ENCODE measurements at places on chromosomes 7 and 10.

GRCh38 chr10:97566336-97566996 is 6.1 kb upstream of the ANKRD2 start:
- DNase-seq, result no peak

- no peak for DNase-seq
Observed at GRCh38 chr10:88975377-88975720, 15.2 kb upstream of the FAS start.

DNA sequence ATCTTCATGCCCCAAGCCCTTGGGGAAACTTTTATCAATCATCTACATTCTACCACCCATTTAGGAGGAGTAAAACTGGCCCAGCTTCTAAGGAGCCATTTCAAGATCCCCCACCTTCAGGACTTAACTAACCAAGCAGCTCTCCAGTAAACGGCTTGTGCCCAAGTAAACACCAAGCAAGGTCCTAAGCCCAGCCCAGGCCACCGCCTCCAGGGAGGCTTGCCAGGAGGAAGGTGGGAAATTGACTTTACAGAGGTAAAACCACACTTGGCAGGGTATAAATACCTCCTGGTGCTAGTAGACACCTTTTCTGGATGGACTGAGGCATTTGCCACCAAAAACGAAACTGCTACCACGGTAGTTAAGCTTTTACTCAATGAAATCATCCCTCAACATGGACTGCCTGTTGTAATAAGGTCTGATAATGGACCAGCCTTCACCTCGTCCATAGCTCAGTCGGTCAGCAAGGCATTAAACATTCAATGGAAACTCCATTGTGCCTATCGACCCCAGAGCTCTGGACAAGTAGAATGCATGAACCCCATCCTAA is 5.6 kb downstream of the AKR1B15 start:
- DNase-seq, result no peak

GRCh38 chr10:22087402-22087738 is 83.8 kb upstream of the DNAJC1 start:
- no peak for DNase-seq

GRCh38 chr10:97889461-97890265 is 40.0 kb downstream of the GOLGA7B start:
- peak; percentile 20 for DNase-seq

DNA sequence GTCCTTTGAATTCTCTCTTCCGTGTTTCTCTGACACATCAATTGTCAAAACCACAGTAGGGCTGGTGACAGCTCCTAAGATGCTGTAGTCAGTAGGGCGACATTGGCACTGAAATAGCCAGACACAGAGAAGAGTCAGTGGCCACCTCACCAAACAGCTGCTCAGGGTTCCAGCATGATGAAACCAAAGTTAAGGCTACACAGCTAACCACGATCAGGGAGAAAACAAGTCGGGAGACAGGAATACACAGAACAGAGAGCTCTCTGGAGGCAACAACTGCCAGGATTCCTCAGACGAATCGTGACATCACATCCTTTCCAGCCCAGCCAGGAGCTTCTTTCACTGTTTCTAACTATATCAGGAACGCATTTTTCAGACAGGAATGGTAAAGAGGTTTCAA is 922.2 kb downstream of the SORCS1 start:
- DNase-seq, result no peak

GRCh38 chr10:72895236-72895850 is 1.8 kb downstream of the OIT3 start:
- DNase-seq, result no peak

GRCh38 chr7:156927571-156928405 is 21.7 kb upstream of the NOM1 start:
- DNase-seq, result no peak

GRCh38 chr10:2232479-2232878 is 495.2 kb upstream of the ADARB2 start:
- DNase-seq, result no peak

DNA sequence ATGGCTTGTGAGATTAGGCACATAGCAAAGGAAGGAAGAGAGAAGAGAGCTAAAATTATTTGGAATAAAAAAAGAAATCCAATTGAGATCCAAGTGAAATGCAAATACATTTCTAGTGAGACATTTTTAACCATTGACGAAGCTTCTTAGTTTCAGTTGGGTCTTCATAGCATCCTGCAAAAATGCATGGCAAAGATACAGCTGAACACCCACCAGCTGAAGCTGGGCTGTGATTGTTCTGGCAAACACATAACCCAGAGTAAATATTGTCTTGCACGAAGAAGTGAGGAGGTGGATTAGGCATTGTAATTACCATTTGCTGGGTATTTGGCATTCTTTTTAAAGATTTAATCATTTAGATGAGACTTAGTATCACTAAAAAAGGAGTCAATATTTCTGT is 409.4 kb downstream of the GRM8 start:
- no peak for DNase-seq

GRCh38 chr10:30463944-30464451 is 30.0 kb downstream of the MAP3K8 start:
- DNase-seq, result no peak

DNA sequence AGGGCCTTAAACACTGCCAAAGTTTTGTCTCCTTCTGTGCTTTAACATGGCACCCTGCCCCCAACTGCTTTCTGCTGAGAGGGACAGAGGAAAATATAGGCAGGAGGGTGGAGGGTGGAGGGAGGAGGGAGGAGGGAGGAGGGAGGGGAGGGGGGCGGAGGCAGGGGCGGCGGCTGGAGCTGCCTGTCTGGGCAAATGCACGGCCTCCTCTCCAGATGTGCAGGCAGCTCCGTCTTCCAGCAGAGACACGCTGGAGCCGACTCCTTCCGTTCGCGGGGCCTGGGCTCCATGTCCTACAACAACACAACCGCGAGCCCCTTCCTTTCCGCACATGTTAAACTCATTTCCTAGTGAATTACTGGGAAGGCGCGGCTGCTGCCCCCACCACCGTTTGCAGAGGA is 14.2 kb downstream of the EBF3 start:
- DNase-seq, result no peak

- DNase-seq, result peak; percentile 53
Observed at GRCh38 chr10:22022257-22023032, 18.9 kb upstream of the DNAJC1 start.

DNA sequence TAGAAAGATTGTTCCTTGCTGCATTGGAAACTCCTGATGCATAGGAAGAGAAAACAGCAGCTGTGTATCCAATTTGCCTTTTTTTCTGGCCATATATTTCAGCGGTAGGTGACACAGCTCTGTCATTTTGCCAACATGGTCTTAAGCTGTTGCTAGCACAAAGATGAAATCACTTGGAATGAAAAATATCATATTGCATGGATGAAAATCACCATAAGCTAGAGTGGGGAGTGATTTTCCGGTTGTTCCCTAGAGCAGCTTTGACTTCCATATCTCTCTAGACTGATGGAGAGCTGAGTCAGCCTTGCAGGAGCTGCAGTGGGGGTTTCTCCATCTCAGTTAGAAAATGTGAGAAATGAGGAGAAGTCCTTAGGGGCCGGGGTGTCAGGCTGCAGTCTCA is 38.3 kb upstream of the BTBD16 start:
- no peak for DNase-seq

- DNase-seq, result no peak
Observed at GRCh38 chr7:109235316-109235715, 665.6 kb downstream of the DNAJB9 start.

DNA sequence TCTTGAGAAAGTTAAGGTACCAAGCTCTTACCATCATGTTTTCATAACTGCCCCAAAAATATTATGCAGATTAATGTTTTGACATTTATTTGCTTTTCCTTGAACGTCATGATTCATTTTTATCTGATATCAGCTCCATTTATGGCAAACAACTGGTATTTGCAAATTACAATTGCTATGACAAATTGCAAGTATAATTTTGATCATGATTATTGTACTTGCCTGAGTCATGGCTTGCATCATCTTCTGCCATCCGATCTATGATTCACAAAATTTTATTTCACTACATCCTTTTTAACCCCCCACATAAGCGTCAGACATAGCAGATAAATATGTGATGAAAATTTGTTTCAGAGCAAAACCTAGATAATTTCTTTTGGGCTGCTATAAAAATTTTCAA is 155.0 kb downstream of the STK31 start:
- no peak for DNase-seq

DNA sequence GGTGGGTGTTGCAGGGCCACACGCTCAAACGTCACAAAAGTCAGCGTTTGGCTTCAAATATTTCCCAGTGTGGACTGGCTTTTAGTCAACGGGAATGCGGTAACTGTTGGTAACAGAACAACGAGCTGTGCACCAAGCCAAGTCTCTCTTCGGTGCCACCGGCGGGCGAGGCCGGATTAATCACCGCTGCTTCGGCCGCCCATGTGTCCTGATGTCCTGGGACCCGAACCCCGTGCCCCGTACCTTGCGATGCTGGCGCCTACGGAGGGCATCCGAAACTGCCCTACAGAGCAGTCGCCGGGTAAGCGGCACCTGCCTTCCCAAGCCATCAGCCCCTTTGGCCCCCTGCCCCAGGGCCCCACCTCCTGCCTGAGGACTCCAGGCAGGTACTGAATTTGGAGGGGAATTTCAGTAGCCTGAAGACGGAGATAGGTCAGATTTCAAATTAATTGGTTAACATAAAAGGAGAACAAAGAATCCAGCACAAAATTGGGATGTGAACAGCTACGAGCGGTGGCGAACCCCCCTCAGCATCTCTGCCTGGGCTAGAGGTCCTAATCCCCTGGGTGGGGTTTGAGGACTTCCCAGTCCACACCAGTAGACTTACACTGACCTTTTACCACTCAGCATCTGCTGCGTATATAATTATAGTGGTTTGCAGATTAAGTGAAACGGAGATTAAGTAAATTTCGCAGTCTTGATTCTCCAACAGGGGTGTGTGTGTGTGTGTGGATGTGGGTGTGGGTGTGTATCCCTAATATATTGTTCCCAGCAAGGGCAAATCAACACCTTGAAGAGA is at the start of gene LRRC72:
Gene LRRC72 (plus strand): TSS at position 84 of the 799 bp plus-strand sequence. CDS start 128 bp downstream, at position 212.
- no peak for DNase-seq
